ENCODE measurements at places on chromosomes 12 and 14.

DNA sequence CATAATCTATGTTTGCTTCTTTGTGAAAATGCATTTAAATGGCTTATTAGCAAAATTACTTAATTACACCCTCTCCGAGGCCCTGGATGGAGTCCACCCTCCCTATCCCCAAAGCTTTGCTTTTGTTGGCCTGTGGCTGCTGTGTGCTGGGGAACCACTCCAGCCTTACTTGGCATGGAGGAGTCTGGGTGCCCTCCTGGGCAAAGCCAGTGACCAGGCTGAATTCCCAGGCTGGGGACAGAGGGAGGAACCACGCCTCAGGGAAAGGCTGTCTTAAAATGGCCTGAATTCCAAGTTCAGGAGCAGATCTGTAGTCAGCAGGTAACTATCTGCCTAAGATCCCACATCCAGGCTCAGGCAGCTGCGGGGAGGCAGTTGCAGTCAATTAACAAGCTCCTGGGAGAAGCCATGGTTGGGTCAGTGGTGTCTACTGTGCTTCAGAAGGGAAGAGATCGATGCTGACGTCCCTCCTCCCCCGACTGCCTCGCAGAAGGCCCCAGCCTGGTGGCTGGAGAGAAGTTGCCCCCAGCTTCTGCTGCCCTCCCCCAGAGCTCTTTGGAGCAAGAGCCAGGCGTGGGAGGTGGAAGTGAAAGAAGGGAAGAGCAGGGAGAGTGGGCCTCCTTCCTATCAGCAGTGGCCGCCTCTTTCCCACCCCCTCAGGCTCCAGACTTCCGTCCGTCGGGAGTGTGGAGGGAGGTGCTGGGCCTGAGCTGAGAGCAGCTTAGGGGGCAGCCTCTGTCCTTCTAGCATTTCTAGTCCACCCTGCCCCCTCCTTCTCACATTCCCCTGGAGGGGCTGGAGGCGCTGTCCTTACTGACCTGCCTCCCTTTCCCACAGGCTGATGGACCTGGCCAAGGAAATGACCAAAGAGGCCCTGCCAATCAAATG lies 11.3 kb downstream of the VASH1 start:
- peak; percentile 51 for DNase-seq

GRCh38 chr14:96162741-96163140 lies 41.9 kb upstream of the BDKRB2 start:
- peak; percentile 98 for DNase-seq

DNA sequence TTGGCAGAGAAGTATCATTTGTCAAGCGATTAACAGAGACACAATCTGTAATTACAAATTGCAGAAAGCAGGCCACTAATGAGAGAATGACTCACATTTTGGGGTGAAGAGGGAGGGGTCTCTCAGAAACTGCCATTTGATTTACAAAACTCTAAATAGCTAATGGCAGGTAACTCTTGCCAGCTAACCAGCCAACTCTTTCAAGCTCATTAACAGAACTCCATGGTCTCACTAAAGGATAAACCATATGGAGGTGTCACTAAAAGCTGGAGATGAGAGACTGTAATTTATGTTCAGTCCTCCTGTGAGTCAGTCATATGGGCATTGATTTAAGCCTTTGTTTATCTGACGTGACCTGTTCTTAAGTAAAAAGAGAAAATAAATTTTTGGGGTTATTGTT lies 336.4 kb downstream of the FOXG1 start:
- no peak for DNase-seq

- DNase-seq: peak; percentile 61
These were observed 69.4 kb downstream of the ATXN2 start for GRCh38 chr12:111529424-111530368.

DNA sequence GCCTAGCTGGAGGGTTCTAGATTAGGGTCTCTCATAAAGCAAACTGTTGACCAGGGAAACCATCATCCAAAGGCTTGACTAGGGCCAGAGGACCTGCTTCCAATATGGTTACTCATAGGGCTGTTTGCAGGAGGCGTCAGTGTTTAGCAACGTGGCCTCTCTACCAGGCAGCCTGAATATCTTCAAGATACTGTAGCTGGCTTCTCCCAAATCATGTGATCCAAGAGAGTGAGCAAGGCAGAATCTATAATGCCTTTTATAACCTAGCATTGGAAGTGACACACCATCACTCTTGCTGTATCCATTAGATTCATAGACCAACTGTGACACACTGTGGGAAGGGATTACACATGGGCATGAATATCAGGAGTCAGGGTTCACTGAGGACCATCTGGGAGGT lies 17.3 kb downstream of the TPH2 start:
- peak; percentile 72 for DNase-seq

DNA sequence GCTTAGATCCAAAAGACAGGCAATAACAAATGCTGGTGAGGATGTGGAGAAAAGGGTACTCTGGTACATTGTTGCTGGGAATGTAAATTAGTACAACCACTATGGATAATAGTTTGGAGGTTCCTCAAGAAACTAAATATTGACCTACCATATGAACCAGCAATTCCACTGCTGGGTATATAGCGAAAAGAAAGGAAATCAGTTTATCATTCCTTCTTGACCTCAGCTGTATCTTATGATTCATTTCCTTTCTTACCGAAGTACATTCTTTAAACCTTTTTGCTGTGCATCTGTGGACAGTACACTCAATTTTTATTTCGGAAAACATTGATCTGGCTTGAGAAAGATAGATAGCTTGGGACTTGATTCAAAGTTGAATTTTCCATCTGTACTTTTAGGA lies 183.2 kb upstream of the LRFN5 start:
- no peak for DNase-seq

DNA sequence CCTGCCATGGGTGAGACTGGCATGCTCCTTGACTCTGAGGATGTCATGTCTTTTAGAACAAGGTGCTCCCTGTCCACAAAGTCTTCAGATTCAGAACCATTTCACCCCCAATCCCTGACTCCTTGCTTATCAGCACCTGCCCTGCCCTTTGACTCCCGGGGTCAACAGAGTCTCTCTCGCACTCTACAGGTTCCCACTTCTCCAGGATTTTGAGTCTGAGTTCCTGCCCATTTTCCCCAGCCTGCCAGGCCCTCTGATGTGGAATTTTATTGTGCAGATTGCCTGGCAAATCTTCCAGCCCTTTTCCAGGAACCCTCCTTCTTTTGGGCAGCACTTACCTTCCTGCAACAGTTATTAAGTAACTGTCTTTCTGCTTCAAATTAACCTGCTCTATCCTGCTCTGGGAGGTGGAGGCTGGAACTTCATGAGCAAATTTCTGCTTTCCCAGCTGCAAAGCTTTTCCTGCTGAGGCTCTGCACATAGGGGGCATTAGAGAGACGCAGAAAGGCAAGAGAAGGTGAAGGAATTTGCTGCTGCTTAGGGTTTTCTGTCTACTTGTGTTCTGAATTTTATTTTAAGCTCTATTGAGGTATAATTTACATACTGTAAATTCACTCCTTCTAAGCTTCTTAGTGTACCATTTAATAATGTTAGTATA lies 259.1 kb downstream of the PCNX1 start:
- DNase-seq: peak; percentile 43

DNA sequence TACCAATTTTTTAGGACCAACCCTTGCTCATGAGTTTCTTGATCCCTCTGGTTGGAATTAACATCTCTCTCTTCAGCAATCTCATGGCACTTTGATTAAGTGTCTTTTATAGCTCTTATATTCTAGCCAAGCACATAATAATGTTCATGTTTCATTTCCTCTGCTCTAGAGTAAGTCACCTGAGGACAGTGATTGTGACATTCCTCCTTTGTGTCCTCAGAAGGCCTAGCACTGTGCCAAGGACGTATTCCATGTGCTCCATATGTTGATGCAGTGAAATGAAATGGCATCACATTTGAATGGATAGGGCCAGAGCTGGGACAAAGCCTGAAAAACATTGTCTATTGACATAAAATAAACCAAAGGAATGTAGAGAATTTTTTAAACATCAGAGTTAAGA lies 322.8 kb upstream of the PRICKLE1 start:
- no peak for DNase-seq

GRCh38 chr12:14393751-14394150 lies 28.3 kb downstream of the ATF7IP start:
- DNase-seq: peak; percentile 39

- DNase-seq: peak; percentile 84
These were observed 62.0 kb upstream of the LMNTD1 start for GRCh38 chr12:25615119-25615518.

GRCh38 chr14:102154821-102155549 lies 15.3 kb downstream of the WDR20 start:
- peak; percentile 31 for DNase-seq

GRCh38 chr12:16636435-16637055 lies 30.6 kb upstream of the LMO3 start:
- no peak for DNase-seq

- DNase-seq: no peak
These were observed 27.1 kb downstream of the GALNT4 start for GRCh38 chr12:89497467-89497866.

DNA sequence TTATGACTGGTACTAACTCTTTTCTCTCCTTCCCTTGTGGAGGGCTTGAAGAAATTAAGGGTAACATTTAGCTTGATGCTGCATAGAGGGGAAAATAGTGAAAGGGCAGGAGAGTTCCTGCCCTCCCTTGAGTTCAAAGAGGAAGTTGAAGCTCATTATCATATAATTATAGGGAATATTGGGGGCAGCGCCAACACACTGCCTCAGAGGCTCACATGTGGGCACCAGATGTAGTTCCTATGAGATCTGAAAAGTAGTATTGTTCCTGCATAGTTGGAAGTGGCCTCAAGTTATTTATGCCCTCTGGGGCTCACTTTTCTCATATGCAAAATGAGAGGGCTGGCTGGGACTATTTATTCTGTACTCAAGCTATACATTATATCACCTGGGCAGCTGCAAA lies 33.0 kb upstream of the FGF23 start:
- peak; percentile 5 for DNase-seq

GRCh38 chr14:62776300-62776699 lies 269.0 kb downstream of the KCNH5 start:
- no peak for DNase-seq

- DNase-seq: no peak
These were observed 10.7 kb downstream of the PRKCH start for GRCh38 chr14:61331992-61332657.

GRCh38 chr12:103690426-103690825 lies 103.4 kb downstream of the STAB2 start:
- DNase-seq: no peak

DNA sequence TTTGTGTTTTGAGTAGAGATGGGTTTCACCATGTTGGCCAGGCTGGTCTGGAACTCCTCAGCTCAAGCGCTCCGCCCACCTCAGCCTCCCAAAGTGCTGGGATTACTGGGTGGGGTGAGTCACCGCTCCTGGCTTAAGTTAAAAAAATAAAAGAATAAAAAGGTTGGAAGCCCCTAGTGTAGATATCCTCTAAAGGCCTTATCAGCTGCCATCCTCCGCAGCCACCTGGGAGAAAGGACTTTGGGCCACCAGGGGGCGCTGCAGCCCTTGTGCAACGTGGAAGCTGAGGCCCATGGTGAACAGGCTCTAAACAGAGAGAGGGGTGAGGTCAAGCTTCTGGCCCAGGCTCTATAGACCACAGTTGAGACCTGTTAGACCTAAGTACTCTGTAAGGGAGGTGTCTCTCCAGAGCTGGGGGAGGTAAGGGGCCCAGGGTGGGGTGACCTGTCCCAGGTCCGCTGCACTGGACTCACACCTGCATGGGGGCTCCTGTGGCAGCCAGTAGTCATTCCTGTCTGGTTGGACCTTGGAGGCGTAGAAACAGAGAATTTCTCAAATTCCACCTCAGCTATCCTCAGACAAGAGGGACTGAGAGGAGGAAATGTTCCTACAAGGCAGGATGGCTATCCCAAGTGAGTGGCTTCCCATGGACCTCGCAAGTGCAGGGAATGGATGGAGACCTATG lies 14.0 kb upstream of the RACGAP1 start:
- peak; percentile 75 for DNase-seq

- peak; percentile 61 for DNase-seq
These were observed 16.4 kb downstream of the NID2 start for GRCh38 chr14:52052288-52052943.

DNA sequence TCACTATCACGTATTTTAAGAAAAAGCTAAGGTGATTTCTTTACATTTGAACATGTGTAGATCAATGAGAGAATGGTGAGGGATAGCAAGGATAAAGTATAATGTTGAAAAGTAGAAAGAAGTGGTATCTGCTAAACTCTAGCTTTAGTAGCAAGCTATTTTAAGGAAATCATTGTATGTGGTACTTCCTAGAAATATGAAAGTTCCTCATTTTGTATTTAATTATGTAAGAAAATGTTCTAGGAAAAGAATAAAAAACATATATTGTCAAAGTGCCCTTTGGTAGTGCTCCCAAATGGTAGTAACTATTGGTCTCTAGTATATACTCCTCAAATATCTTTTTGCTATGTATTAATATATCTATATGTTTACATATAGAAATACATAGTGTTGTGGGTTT lies 35.7 kb downstream of the RAB21 start:
- DNase-seq: no peak

GRCh38 chr12:8057839-8058238 lies 8.3 kb downstream of the C3AR1 start:
- no peak for DNase-seq

DNA sequence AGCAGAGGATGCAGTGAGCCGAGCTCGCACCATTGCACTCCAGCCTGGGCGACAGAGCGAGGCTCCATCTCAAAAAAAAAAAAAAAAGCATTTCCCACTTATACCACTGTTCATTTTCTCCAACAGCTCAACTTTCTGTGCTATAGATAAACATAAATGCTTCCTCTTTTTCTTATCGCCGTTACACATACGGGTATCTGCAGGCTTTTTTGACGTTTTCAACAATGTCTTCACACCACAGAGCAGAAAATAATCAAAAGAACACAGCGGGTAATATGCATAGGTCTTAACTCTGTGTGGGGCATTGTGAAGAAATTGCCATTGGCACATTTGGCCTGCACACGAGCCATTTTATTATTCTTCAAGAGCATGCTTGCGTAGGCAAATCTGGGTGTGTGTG lies 86.4 kb downstream of the CAPZA3 start:
- DNase-seq: no peak

GRCh38 chr14:22220427-22220826 lies 368.6 kb downstream of the DAD1 start:
- DNase-seq: no peak

DNA sequence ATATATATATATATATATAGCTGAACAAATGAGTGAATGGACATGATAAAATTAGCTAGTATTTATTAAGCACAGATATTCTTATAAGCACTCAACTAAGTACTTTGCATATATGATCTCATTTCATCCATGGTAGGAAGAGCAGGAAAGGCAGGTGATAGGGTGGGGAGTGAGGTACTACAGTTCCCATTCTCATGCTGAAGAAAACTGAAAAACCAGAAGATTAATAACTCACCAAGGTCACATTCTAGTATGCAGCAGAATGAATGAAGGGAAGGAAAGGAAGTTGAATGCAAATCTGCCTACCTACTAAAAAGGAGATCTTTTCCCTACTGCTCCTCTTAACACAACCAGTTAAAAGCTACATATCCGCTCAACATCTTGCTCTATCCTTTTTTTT lies 298.1 kb upstream of the TMPO start:
- no peak for DNase-seq

DNA sequence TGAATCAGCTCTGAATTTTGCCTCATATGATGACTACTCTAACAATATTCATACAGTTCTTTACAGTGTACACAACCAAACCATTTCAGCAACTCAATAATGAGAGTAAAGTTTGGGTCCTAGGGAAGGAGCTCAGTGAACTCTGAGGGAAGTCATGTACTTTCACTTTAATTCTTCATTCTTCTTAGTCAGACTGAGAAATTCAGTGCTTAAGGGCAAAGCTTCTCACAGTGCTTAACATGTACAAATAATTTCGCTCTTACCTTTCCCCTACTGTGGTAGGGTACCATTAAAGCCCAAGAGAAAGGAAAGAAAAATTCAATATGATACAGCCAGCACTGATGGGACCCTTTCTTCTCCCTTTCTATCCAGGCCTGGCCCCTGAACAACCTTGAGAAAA lies 435.0 kb downstream of the NELL2 start:
- no peak for DNase-seq

- DNase-seq: no peak
These were observed 399 bp downstream of the NCAPD2 start for GRCh38 chr12:6494258-6494743.
